ENCODE measurements at places on chromosomes 1 and 21.

- no peak for DNase-seq
Observed at GRCh38 chr21:42303443-42303842, 11.8 kb downstream of the TFF3 start.

GRCh38 chr1:45393718-45394302, 53.6 kb upstream of the MUTYH start:
- peak; percentile 41 for DNase-seq

- no peak for DNase-seq
Observed at GRCh38 chr21:29102791-29103257, 27.6 kb upstream of the MAP3K7CL start.

DNA sequence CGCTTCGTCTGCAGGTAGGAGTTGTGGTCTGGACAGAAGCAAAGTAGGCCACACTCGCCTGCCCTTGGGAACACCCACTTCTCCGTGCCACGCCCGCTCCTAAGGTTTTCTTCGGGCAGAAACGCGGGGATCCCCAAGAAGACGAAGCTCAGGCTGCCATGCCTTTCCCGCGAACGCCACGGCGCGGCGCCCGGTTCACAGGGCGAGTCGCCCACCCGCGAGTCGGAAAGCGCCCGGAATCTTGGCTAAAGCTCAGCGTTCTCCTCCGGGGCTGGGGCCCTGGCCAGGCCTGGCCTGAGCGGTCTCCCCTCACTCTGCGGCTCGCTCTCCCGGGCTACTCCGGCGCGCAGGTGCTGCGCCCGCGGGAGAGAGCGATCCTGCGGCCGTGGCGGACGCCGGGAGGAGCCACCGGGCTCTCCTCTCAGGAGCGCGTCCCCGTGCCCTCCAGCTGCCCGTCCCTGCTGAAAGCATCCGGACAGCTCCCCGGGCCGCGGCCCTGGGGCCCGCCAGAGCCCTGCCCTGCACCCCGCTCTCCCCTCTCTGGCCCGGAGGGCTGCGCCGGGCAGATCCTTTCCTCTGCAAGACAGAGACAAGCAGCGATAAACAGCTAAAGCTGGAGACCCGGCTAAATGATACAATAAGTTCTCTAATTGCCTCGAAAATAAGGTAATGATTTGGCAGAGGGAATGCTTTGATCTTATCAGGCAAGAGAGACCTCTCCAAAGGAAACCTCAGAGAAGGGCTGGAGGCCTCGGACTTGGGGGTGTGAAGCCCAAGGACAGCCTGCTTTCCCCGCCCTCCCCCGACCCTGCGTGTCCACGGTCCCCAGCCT, 6.7 kb upstream of the WNT2B start:
- peak; percentile 68 for DNase-seq

GRCh38 chr1:206419250-206419649, 51.0 kb upstream of the IKBKE start:
- DNase-seq, result peak; percentile 11

DNA sequence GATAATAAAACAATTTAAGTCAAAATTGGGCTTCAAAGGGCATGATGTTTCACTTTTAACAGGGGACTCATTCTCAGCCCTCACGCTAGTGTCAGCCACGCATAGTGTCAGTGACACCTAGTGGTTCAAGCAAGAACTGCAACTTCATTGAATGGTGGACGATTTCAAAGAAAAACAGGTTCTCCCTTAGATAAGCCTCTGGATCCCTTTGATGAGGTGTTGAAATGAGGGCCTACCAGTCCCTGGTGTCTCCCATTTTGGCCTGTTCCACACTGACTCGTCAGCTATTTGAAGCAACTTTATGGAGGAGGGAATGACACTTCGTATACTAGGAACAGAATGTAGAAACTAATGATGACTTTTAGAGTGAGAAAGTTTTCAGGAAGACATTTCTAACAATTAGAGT, 56.2 kb downstream of the FCRL5 start:
- peak; percentile 54 for DNase-seq

DNA sequence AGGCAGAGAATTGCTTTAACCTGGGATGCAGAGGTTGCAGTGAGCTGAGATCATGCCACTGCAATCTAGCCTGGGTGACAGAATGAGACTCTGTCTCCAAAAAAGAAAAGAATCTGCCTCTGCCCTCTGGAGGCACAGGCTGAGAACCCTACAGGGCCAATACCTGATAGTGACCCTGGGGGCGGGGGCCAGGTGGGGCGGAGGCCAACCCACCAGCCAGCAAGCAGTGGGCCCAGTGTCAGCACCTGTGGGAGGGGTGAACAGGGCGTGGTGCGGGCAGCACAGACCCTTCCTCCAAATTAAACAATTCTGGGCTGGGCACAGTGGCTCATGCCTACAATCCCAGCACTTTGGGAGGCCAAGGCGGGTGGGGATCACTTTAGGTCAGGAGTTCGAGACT, 19.0 kb upstream of the PLEKHG5 start:
- DNase-seq, result no peak

DNA sequence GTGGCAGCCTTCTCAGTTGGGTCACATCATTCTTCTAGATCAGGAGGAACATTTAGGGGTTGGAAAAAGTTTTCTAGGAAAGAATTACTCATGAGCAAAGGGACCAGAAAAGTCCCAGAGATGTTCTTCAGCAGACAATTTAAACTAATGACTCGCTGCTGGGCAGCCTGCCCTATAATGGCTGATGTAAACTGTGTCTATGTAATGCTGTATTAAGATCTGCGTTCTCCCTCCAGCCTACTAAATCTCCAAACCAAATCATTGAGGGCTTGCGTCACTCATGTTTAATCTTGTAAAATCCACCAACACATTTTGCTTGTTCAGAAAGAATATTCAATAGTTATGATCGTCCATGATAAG, 92.1 kb downstream of the LRRC8C start:
- DNase-seq, result no peak

DNA sequence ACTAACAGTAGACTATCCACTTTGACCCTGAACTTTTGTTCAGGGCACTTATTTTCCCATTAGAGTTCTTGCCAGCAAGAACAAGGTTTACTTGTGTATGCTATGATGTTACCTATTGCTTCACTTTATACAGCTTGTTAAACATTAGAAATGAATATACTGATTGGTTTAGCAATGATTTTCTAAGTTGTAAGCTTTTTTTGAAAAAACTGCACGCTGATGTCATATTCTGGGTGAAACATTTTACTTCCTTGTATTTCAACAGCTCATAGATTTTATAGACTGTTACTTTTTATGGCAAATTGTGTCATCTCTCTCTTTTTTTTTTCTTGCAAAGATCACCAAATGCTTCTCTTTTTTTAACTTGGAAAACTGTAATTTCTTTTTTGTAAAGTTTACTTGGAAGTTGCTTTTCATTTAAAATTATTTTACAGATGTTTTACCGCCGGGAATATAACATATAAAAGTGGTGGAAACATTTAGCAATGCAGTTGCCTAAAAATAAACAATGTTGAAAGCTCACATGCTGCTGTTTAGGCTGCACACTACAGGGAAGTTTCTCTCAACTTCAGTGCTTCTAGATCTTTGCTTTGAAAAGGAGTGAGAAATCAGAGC, 215.3 kb upstream of the NFIA start:
- DNase-seq, result no peak

GRCh38 chr1:6106977-6107376, 61.3 kb downstream of the KCNAB2 start:
- no peak for DNase-seq

GRCh38 chr1:147625362-147625995, 44.8 kb downstream of the ACP6 start:
- no peak for DNase-seq

GRCh38 chr1:4118746-4119515, 218.9 kb upstream of the C1orf174 start:
- DNase-seq, result no peak

- peak; percentile 71 for DNase-seq
Observed at GRCh38 chr1:19476450-19477190, 8.7 kb downstream of the CAPZB start.

DNA sequence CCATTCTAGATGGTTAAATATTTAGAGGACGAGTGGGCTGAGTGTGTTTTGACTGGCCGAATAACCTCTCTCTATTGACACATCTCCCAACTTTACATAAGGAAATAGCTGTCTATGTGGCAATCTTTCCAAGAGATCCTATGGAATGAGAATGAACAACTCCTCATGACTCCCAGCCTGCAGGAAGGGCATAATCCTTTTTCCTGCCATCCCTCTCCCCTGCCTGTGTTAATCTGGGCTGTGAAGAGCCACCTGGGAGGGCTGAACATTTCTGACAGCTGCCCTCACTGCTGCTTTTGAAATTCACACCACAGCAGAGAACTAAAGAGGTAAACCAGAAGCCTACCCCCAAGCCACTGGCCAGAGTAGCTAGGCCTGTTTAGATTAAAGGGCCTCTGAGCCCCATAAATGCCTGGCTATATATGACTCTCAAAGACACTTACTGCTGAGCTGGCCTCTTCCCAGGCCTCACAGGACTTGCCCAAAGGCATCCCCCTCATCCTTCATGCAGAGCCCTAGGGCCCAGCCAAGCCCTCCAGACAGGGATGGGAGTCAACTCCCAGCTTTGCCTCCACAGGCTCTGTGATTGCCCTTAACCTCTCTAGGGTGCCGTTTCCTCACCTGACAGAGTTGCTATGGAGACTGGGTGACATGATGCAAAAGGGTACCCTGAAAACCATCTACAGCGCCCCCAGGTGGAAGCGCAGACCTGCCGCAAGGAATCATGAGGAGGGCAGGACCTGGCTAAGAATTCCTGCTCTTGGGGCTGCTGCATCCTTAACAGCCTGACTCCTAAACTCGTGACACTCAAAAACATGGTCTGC, 42.0 kb upstream of the LDLRAP1 start:
- no peak for DNase-seq

DNA sequence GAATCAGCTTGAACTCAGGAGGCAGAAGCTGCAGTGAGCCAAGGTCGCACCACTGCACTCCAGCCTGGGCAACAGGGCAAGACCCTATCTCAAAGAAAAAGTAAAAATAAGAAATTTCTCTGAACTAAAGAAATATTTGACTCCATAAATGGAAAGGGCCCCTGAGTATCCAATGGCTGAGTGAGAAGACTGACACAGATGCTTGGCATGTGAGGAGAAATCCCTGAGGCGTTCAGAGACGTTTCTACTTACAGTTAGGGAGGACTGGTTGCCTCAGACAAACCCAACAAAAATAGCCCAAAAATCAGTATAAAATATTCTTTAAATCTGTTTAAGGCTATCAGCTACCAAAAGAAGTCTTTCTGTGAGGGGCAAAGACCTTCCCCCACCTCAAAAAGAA, 3.0 kb upstream of the SUMO3 start:
- no peak for DNase-seq

GRCh38 chr1:150484861-150485260, 2.4 kb upstream of the TARS2 start:
- DNase-seq, result no peak

GRCh38 chr1:20446796-20447195, 39.2 kb downstream of the CAMK2N1 start:
- no peak for DNase-seq

DNA sequence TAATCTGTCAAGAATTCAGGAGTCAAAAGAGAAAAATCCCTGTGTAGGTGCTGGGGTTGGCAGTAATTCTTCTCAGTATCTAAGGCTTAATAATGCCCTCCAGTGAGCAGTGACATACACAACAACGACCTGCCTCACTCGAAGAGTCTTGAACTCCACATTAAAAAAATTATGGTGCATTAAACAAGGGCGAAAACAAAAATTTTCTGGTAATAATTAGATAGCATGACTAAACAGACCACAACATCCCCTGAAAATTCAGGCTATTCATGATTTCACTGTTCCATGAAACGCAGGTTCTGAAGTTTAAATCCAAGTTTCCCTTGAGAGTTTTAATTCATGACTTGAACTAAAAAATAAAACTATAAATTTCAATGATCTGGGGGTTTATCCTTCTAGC, 5.1 kb downstream of the SRSF4 start:
- DNase-seq, result no peak

- no peak for DNase-seq
Observed at GRCh38 chr1:153546796-153547559, 1.4 kb upstream of the S100A4 start.

DNA sequence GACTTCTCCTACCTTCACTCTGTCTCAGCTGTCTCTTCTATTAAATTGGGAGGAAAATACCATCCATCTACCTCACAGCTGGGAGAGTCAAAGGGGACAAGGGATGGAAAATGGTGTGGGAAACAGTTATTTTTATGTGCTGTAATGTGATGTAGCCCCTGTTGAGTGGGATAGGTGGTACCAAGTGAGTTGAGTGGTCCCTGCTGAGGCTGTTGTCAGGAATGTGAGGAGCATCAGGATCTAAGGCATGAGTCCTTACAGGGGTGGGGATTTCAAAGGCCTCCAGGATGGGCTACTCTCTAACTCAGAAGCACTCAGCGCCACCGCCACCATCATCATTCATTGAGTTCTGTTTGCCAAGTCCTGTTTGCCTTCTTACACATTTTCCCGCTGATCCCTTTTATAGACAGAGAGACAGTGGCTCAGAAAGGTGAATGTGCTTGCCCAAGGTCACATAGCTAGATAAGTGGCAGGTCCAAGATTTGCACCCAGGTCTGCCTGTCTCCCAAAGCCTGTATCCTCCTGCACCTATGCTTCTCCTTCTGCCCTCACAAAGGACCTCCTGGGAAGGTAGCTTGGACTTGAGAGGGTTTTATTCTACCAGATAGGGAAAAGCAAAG, 4.6 kb upstream of the ID3 start:
- DNase-seq, result no peak

DNA sequence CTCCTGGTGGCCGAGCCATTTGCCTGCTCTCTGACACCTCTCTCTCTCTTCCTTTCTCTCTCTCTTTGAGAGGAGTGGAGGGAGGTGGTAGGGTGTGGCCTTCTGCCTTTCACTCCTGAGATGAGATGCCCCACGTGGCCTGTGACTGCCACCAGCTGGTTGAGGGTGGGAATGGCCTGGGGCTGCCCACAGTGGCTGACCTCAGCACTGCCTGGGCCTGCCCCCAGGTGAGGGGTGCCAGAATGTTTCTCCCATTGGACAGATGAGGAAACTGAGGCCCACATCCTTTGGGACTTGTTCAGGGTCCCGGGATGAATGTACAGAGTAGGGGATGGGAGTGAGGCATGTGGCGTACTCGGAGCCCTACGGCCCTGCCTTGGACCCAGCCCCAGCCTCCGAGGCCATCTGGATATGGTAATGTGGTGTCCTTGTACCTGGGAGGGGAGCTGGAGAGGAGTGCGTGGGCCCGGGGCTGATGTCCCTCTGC, 12.7 kb upstream of the C1orf167 start:
- DNase-seq, result peak; percentile 71

DNA sequence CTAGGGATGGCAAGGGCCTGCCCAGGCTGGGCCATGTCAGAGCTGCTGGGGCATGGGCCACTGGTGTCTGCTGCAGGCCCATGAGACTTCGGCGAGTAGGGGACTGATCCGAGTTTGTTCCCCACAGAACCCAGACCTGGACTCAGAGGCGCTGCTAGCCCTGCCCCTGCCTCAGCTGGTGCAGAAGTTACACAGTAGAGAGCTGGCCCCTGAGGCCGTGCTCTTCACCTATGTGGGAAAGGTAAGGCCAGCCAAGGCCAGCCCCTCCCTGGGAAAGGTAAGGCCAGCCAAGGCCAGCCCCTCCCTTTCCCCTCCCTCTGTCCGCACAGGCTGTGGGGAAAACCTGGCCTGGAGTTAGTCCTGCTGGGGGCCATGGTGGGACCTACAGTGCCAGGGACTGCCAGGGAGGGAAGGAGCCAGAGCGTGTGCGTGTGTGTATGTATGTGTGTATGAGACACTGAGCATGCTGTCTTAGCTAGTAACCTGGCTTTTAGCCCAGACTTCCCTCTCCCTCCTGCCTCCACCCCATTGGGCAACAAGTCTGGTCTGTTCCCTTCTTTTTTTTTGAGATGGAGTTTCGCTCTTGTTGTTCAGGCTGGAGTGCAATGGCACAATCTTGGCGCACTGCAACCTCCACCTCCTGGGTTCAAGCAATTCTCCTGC, 8.0 kb downstream of the FAAH start:
- DNase-seq, result no peak

- no peak for DNase-seq
Observed at GRCh38 chr1:89633800-89634625, 1.1 kb downstream of the LRRC8C start.

GRCh38 chr1:184242507-184242943, 144.3 kb upstream of the C1orf21 start:
- no peak for DNase-seq

All from activated CD8-positive, alpha-beta memory T cell treated with anti-CD3 and anti-CD28 coated beads, Interleukin-2, amount 10 ng/mL, durations not matched to agents 7 days and 5 days (primary cell).